Activated CD8-positive, alpha-beta memory T cell treated with anti-CD3 and anti-CD28 coated beads for 48 hours (primary cell): ENCODE measurements at places on chromosomes 3 and 15.

GRCh38 chr3:12325586-12326515 lies 37.0 kb downstream of the PPARG start:
- no peak for DNase-seq

DNA sequence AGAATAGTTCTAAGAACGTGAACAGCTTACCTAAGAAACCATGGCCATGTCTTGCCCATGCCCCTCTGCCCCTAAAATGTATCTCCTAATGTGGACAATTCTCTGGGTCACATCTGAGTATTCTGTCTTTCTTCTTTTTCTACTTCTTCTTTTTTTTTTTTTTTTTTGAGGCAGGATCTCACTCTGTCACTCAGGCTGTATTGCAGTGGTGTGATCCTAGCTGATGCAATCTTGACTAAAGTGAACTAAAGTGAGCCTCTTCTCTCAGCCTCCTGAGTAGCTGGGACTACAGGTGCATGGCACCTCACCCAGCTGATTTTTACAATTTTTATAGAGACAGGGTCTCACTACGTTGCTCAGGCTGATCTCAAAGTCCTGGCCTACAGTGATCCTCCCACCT lies 204.8 kb upstream of the ZPLD1 start:
- DNase-seq, result no peak

GRCh38 chr3:877001-877400 lies 215.8 kb upstream of the CNTN6 start:
- no peak for DNase-seq

DNA sequence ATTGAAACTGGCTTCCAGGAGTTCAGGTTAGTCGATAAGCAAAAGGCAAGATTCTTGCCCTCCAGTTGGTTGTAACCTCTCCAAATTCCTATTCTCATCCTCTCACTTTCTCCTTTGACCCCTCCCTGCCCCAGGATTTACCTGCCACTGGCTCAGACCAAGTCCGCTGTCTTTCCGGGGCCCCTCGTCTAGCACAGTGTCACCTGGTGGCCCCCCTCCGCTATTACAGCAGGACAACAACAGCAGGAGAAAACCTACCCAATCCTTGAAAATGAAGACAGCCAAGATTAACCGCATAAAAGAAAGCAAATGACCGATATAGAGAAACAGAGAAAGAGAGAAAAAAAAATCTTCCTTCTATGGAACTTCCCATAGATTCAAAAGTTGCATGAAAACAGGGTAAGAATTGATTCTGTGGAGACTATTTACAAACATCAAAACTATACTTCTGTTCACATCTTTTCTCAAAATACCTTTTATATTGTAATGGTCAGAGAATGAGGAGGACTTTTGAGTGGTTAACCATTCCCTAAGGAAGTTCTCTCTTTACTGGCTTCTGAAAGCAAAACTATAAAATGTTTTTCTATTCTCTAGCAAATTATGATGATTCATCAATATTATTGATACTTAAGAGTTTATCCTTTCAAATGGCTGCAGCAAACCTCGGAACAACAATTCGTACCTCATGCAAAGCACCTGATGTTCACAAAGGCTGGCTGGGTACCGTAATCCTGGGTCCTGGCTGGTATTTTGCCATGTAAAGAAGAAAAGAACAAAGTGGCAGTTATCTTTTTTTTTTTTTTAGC lies 10.0 kb upstream of the ST8SIA2 start:
- DNase-seq, result no peak

DNA sequence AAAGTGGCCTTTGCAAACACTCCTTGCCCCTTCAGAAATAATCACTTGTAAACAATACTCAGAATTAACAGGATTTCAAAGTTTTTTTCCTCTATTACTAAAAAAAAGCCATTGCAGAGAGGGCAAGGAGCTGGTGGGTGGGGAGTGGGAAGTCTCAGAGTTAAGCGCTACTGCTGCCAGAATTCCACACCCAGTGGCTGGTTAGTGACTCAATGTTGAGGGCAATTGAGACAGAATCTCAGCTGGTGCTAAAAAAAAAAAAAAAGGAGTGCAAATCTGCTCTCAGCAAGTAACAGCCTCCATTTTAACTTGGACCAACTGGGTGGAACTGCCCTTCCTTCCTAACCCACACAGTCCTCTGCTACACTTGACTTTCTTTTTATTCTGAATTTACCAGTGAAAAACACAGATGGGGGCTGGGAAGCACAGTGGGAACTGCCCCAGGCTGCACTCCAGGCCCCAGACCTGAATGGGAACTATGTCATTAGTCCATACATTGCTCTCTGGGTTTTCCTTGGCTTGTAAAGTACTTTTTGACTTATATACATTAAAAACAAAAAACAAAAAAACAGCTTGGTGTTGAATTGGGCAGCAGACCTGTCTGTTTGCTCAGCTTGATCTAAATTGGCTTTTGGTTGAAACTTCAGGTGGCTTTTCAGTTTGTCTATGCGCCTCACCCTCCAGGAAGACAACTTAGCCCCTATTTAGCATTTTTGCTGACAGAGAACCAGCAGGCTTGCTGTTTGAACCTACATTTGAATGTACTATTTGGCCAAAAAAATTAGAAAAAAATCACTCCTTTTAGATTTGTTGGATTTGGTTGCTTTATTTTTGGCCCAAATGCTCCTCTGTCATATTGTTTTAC lies 357.8 kb upstream of the TBL1XR1 start:
- no peak for DNase-seq

- DNase-seq, result no peak
These were observed 335.8 kb downstream of the MECOM start for GRCh38 chr3:169327546-169328356.

DNA sequence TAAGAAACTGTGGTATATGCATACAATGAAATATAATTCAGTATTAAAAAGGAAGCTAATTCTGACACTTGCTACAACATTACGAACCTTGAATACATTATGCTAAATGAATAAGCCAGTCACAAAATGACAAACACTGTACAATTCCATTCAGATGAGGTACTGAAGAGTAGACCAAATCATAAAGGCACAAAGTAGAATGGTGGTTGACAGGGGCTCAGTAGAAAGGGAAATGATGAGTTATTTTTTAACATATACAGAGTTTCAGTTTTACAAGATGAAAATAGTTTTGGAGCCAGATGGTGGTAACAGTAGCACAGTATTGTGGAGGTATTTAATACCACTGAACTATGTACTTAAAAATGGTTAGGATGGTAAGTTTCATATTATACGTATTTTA lies 254.6 kb upstream of the RBMS3 start:
- DNase-seq, result no peak

DNA sequence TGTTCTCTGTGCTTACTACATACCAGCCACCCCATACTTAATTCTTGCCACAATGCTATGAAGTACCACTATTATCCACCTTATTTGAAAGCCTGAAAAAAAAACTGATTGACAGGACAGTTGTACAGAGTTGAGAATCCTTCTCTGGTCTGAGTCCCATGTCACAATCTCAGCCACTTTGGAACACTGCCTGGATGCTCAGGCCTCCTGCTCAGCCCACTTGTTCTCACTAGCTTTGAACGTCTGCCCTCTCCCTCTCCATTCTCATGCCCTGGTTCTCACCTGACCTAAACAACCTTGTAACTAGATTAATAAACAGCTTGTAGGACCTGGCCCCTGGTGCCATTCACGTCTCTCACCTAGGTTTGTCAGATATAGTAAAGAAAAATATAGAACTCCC lies 53.9 kb downstream of the TRIM69 start:
- DNase-seq, result no peak

- DNase-seq, result no peak
These were observed 68.0 kb downstream of the DIPK2A start for GRCh38 chr3:144039661-144040060.

- no peak for DNase-seq
These were observed 82.0 kb downstream of the DPPA2 start for GRCh38 chr3:109234300-109234699.
